CD4-positive, alpha-beta T cell (primary cell): ENCODE measurements at places on chromosomes 11 and 22. TPM values are rescaled to one million over a fixed set of nuclear protein-coding genes. Genes with fewer than 3 reads are reported as not detected.

RAB36 gene
- 0.87 TPM for total RNA-seq

RIMBP3B gene
- total RNA-seq, result 0.11 TPM

DNA sequence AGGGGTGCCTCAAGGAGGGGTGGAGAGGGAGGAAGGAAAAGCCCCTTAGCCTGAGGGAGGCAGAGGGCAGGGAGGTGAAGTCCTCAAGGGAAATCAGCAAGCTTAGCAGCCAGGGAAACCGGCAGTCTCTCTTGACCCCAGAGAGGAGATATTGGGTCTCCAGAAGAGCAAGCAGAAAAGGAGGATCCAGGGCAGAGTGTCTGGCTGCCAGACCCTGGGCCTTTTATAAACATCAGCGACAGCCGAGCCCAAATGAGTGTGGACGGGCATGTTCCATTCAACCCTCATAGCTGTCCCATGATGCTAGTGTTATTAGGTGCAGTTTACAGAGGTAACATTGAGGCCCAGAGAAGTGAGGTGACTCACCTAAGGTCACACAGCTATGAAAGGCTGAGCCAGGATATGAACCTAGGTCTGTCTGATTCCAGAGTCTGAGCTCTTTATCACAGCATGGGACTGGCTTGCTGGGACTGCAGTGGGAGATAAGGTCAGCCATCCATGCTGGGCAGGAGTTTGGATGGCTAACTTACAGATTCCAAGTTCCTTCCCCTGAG lies 9.3 kb downstream of the PRDM11 start:
- no peak for DNase-seq

DNA sequence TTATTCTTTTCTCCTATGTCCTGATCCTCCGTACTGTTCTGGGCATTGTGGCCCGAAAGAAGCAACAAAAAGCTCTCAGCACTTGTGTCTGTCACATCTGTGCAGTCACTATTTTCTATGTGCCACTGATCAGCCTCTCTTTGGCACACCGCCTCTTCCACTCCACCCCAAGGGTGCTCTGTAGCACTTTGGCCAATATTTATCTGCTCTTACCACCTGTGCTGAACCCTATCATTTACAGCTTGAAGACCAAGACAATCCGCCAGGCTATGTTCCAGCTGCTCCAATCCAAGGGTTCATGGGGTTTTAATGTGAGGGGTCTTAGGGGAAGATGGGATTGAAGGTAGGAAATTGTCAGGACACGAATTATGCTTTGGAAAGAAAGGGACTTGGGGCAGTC lies 843 bp downstream of the OR51T1 start:
- DNase-seq, result no peak

DNA sequence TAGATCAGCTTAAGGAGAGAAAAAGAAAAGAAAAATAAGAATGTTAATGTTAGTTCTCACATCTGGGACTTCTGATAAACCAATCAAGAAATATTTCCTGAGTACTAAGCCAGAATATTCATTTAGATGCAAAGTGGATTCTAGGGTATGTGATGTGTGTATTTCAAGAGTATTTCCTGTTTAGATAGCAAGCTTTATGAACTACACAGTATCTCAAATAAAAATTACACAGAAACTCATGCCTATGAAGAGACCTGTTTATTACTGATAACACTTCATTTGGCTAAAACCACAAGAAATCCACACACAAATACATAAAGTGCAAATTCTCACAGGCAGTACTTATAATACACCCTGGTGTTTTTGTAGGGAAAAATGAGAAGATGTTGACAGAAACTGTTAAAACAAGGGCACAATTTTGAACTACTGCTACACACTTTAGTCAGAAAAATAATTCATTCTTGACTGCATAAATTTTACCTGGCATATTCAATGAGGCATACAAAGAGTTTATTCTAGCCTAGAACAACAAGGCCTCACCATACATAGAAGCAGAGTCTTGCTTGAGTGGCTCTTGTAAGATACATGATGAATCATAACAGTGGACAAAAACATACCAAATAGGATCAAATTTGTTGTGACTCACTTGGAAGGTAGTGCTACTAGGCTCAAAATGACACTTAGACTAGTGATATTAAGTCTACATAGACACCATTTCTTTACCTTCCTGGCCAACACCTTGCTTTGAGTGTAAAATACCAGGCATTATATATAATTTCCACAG lies 18.8 kb upstream of the P4HA3 start:
- DNase-seq, result no peak

- peak; percentile 44 for DNase-seq
These were observed 52.6 kb upstream of the EMID1 start for GRCh38 chr22:29152954-29153719.

DNA sequence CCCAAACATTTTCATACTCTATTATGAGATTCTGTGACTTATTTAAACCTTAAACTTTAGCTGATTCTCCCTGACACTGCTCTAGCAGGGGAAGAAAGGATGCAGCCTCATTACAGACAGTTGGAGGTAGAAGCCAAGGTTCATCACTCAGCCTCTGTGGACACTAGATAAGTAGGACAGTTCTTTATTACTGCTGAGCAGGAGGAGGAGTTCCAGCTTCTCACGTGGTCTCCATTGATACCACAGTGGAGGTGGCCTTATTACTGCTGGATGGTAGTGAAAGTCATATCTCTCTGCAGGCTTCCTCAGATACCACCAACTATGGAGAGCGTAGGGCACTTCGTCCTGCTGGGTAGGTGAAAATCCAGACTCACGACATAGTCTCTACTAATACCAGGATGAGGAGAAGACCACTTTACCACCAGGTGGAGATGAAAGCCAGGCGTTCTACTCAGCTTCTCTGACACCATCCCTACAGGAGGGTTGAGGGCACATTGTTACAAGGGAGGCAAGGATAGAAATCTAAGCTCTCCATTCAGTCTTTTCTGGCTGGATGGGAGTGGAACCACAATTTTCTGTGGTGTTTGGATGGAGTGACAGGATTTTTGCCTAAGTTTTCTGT lies 13.1 kb upstream of the ANGPTL5 start:
- no peak for DNase-seq
